ENCODE measurements at places on chromosomes 16 and 17.

- no peak for DNase-seq
Measured at GRCh38 chr17:2462481-2462880, 49.2 kb downstream of the METTL16 start.

GRCh38 chr16:65641762-65642289 is 520.0 kb upstream of the CDH11 start:
- no peak for DNase-seq

GRCh38 chr16:67547423-67548264 is 14.7 kb upstream of the CTCF start:
- DNase-seq = peak; percentile 59

DNA sequence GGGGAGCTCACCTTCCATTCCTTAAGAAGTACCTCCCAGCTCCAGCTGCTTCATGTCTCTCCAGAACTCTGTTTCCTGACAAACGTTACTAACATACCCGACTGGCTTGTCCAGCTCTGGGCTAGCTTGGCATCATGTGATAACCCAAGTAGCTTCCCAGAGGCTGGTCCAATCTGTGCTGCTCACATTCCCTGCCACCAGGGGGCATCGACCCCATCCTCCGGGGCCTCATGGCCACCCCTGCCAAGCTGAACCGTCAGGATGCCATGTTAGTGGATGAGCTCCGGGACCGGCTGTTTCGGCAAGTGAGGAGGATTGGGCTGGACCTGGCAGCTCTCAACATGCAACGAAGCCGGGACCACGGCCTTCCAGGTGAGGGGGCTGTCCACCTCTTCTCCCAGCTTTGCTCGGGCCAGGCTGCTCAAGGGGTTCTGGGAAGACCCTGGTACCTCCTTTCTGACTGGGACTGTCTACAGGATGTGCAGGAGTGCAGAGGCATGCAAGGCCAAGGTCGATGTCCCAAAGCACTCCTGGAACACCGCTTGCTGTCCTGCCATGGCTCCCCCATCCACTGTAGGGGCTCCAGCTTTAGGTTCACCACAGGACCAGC is 7.6 kb downstream of the EPX start:
- DNase-seq = peak; percentile 37

- no peak for DNase-seq
Measured at GRCh38 chr16:57653936-57654335, 14.2 kb upstream of the ADGRG3 start.

DNA sequence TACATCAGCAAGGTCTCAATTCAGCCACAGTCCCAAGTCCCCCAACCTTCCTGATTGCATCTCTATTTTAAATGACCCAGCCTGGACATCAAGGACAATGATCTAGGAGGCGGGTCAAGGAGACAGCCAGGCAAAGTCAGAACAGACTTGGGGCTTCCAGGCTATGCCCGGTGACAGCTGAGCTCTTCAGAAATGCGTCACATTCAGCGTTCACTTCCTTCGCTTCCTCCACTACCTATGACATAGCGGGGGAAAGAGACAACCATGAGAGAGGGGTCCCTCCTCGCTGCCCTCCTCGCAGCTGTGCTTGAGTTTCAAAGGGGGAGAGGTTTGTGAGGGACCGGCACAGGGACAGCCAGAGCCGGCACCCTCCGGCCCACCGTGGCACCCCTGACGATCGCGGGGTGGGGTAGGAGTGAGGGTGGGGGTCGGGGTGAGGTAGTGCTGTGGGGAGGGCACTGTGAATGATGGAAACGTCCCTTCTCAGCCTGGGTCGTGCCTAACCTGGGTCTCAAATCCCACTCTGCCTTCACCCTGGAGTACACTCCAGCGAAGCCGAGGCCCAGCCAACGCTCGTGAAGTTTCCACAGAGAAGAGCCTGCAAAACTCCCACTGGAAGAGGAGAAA is 12.3 kb upstream of the LGALS3BP start:
- no peak for DNase-seq

GRCh38 chr17:55304171-55304859 is 39.6 kb downstream of the HLF start:
- DNase-seq = no peak

DNA sequence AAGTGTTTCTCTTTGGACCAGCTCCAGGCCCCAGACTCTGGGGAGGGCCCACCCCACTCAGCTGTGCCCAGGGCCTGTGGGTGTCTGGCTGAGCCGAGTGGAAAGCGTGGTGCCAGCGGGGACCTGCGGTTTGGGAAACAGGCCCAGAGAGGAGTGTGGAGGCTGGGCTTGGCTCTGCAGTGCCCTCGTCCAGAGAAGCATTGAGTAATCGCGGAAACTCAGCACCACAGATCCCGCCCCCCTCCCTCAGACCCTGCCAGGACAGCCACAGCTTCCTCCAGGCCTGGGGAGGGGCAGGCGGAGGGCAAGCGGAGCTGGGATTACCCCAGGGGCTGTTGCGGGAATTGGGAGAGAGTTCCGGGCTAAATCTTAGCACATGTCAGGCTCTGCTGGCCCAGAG is 14.6 kb upstream of the PITPNA start:
- DNase-seq = no peak

- DNase-seq = no peak
Measured at GRCh38 chr17:48333034-48333530, 96.9 kb downstream of the SKAP1 start.

GRCh38 chr17:80931421-80932265 is 60.0 kb upstream of the CHMP6 start:
- DNase-seq = no peak

GRCh38 chr17:59623151-59623550 is 3.5 kb downstream of the CLTC start:
- no peak for DNase-seq

- no peak for DNase-seq
Measured at GRCh38 chr17:50877838-50878237, 11.7 kb upstream of the TOB1 start.

GRCh38 chr17:82228278-82228841 is 482 bp upstream of the SLC16A3 start:
- no peak for DNase-seq

DNA sequence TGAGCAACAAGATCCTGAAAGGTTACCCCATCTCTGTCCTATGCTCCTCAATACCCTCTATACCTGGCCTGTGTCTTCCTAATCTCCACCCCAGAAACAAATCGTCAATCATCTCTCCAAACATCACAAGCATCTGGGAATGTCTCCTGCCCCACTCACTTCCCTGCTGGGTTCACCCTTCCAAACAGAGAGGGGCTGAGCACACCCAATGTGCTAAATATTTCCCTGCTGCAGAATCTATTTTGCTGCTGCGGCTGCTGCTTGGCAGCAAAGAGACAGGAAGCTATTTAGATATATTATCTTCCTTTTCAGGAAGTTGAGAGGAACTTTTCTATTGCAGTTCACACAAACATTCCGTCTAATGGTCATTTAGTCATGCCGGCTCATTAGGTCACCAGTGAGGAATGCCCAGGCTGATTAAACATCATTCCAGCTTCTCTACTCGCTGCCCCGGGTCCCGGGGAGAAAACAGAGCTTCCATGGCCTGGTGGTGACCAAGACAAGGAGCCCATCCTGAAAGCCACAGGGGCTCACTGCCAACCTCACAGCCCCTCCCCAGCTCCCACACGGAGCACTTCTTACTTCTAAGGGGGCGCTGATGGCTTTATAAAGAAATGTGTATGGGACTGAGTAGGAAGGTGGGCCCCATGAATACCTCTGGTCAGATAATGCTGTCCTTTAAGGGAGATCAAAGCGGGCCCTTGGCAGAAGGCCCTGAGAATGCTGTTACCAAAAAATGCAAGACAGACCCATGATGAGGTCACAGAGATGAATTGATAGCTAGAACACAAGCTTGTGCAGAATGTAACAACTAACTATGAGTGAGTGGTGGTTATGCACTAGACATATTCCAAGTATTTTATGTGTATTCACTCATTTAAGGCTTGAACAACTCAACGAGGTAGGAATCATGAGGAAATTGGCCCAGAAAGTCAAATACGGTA is 218.3 kb downstream of the SOX9 start:
- DNase-seq = no peak

- DNase-seq = no peak
Measured at GRCh38 chr17:36024106-36024869, 6.5 kb upstream of the CCL23 start.

All from naive thymus-derived CD8-positive, alpha-beta T cell (primary cell).